ENCODE measurements at places on chromosomes 16 and 17.

DNA sequence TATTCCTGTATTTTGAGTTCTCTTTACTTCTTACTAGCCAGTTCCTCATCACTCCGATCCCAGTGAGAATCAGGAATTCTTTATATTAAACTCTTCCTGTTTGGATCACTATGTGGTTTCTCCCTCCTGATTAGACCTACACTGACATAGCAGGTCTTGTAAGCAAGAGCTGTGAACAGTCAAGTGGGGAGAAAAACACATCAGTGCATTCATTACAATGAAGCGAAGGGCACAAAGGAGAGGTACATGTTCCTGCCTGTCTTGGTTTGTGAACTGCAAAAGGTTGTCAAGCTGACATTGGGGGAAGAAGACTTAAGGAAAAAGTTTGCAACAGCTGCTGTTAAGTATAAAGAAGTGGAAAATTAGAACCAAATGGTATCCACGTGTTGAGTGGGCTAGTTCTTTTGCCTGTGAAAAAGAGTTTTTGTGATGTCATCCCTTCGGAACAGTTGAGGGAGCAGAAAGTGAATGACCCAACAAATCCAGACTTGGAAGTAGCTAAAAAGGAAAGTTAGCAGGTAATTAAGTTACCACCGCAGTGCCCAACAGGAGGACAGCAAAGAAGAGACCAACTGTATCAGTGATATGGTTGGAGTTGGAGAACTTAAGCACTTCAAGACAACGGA, 23.0 kb upstream of the TRIM25 start:
- no peaks in the 10 kb centered on the region for H3K27me3 ChIP-seq
- H3K4me3 ChIP-seq = no peak overlapping the region
- peaks cover 63% of the 10 kb centered on the region for H3K36me3 ChIP-seq
- no peak for DNase-seq
- peaks cover 9% of the 10 kb centered on the region for H3K4me1 ChIP-seq

- DNase-seq = no peak
- no peak overlapping the region for H3K27ac ChIP-seq
- H3K27me3 ChIP-seq = no peaks in the 10 kb centered on the region
- H3K4me3 ChIP-seq = no peak overlapping the region
- H3K36me3 ChIP-seq = no peaks in the 10 kb centered on the region
These were observed 6.0 kb upstream of the KRT38 start for GRCh38 chr17:41446806-41447205.

GRCh38 chr17:56595831-56596690, 2.6 kb downstream of the NOG start:
- no peaks in the 10 kb centered on the region for H3K4me1 ChIP-seq
- no peak for DNase-seq
- H3K36me3 ChIP-seq = no peaks in the 10 kb centered on the region
- H3K27ac ChIP-seq = peak overlapping the region; percentile 83
- H3K27me3 ChIP-seq = peaks cover 21% of the 10 kb centered on the region
- H3K4me3 ChIP-seq = peak overlapping the region; percentile 11

DNA sequence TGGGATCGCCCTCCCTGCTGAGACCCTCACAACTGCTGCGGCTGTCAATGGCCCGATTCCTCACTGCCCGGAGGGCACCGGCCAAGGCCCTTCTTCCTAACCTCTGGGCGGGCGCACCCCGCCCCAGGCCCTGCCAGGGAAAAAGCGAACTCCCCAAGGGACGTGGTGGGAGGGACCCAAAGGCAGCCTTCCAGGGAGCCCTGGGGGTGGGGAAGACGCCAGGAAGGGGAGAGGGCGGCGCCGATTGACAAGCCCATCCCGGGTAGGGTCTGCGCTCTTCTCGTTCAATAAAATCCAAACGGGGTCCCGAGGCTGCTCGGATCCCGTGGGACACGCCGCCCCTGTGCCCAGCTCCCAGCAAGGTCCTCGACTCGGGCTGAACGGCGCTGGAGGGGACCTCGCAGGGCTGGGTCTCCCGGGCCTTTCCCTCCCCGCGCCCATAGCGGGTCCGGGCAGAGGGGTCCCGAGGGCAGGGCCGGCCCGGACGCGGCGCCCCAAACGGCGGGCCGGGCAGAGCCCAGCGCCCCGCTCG, 416 bp downstream of the KIFC3 start:
- H3K27ac ChIP-seq = peak overlapping the region; percentile 87
- peak overlapping the region; percentile 79 for H3K4me3 ChIP-seq
- H3K27me3 ChIP-seq = no peaks in the 10 kb centered on the region
- H3K36me3 ChIP-seq = peaks cover 9% of the 10 kb centered on the region
- no peak for DNase-seq

DNA sequence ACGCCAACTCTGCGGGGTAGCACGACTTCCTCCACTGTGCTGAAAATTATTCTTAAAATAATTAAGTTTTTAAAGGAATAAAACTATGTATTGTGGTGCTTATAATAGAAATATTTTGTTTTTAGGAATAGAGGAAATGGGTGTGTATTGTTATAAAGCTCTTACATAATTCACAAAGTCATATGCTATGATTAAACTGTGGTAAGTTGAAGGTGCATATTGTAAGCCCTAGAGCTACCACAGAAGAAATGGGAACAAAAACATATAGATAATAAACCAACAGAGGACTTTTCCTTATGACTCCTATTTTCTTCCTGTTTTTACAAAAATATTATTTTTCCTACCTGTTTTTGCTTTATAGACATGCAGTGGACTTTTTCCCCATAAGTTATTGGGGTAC, 4.3 kb upstream of the SLFN11 start:
- DNase-seq = no peak
- H3K27ac ChIP-seq = no peak overlapping the region
- no peak overlapping the region for H3K4me3 ChIP-seq
- H3K27me3 ChIP-seq = peaks cover 45% of the 10 kb centered on the region
- no peaks in the 10 kb centered on the region for H3K36me3 ChIP-seq

GRCh38 chr17:31750578-31750977, 108.5 kb downstream of the COPRS start:
- H3K4me3 ChIP-seq = no peak overlapping the region
- no peaks in the 10 kb centered on the region for H3K4me1 ChIP-seq
- DNase-seq = no peak
- H3K36me3 ChIP-seq = no peaks in the 10 kb centered on the region

DNA sequence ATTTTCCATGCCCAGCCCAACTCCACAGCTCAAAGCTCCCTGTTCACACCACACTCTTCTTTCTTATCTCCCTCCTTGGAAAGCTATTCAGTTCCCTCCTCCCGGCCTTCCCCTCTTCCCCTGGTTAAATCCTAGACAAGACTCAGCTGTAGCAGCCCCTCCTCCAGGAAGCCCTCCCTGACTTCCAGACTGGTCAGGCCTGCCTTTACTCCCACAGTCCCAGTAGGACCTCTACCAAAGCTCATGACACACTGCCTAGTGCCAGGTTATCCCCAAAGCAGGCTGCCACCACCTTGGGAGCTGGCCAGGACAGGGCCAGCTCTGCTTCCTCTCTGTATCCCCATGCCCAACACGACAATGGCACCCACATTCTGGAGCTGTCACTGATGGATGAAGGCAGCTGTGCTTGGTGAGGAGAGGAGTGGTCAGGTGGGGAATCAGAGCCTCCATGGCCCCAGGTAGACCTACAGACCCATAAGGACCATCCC, 50.0 kb downstream of the BEAN1 start:
- H3K27ac ChIP-seq = no peak overlapping the region
- H3K4me1 ChIP-seq = peaks cover 20% of the 10 kb centered on the region

- peaks cover 5% of the 10 kb centered on the region for H3K4me1 ChIP-seq
- DNase-seq = no peak
- no peak overlapping the region for H3K4me3 ChIP-seq
- H3K27ac ChIP-seq = no peak overlapping the region
- no peaks in the 10 kb centered on the region for H3K36me3 ChIP-seq
These were observed 32.3 kb upstream of the ZC3H18 start for GRCh38 chr16:88537859-88538258.

DNA sequence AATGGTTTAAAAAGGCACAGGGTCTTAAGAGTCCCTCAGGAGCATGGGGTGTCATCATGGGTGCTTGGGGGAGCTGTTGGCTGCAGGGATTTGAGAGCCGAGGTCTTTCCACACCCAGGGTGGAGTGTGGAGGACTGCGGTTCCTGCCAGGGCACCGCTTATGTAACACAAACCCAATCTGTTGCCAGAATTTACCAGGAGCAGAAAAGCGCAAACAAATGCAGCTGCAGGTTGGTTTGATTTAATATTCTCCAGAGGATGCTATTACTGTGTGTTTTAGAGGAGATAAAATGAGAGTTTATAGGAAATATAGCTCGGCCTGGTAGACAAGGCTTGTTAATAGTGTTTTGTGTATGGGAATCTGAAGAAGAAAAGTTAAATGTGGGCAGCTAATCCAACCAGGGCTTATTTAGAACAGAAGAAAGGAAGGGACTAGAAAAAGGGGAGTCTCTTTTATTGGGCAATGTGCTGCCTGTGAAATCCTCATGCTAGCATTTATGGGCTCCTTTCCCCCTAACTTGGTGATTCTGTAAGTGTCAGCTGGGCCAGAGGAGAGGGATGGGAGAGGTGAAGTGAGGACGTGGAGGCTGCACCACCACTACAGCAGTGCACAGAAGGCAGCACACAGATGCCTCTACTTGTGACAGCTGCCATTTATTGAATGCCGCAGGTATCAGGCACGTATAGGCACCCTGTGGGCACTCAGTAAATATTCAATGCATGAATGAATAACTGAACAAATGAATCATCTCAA, 174.7 kb downstream of the KATNIP start:
- no peak overlapping the region for H3K4me3 ChIP-seq
- no peaks in the 10 kb centered on the region for H3K27me3 ChIP-seq
- no peaks in the 10 kb centered on the region for H3K4me1 ChIP-seq
- H3K36me3 ChIP-seq = no peaks in the 10 kb centered on the region
- no peak overlapping the region for H3K27ac ChIP-seq
- DNase-seq = no peak

DNA sequence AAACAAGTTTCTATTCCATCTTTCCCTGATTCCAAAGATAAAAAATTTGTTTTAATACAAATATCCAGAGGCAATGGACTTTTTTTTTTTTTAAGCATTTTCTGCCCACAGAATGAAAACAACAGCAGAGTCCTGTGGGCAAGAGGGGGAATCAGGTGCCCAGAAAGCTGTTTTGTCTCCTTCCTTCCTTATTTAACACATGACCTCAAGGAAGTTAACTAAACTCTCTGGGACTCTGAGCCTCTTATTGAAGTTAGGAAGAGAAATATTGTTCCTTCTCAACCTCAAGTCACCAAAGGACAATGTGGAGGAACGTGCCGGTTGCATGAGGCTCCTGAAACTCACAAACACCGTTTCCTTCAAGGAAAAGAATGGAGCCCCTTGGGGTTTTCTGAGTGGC, 34.9 kb downstream of the LITAF start:
- peaks cover 90% of the 10 kb centered on the region for H3K36me3 ChIP-seq
- DNase-seq = no peak
- no peak overlapping the region for H3K27ac ChIP-seq
- no peak overlapping the region for H3K4me3 ChIP-seq
- no peaks in the 10 kb centered on the region for H3K27me3 ChIP-seq
- H3K4me1 ChIP-seq = no peaks in the 10 kb centered on the region

GRCh38 chr17:46942441-46943217, 19.7 kb downstream of the GOSR2 start:
- no peaks in the 10 kb centered on the region for H3K27me3 ChIP-seq
- no peak overlapping the region for H3K4me3 ChIP-seq
- H3K27ac ChIP-seq = no peak overlapping the region
- peaks cover 25% of the 10 kb centered on the region for H3K36me3 ChIP-seq
- H3K4me1 ChIP-seq = no peaks in the 10 kb centered on the region

DNA sequence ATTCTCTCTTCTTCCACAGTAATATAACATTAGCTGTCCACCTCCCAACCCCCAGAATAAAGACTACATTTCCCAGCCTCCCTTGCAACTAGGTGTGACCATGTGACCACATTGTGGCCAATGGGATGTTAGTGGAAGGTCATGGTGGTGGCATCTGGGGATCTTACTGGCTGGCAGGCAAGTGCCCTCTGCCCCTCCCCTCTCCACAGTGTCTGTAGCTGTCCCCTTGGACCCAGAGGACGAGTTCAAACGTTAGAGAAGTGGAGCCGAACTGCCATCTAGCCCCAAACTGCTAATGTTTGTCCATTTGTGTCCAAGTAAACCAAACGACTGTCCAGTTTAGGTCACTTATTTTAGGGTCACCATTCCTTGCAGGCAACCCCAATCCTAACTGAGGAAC, 26.6 kb upstream of the KCNG4 start:
- H3K4me1 ChIP-seq = no peaks in the 10 kb centered on the region
- H3K36me3 ChIP-seq = no peaks in the 10 kb centered on the region
- no peaks in the 10 kb centered on the region for H3K27me3 ChIP-seq
- H3K4me3 ChIP-seq = no peak overlapping the region

DNA sequence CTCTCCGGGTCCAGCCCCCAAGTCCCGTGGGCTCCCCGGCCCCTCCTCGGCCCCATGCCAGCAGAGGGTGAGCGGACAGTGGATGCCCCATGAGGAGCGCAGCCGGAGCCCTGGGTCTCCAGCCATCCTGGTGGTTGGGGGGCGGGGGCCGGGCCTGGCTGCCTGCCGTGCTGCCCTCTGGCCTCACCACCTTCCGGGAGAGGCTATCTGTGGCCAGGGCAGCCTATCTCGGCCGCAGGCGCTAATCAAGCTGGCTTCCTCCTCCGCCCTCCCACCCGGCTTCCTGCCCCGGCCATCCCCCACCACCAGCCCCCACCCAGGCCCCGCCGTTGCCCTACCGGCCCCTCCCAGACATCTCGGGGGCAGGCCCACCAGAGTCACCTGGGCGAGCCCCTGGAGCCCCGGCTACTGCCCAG, 46.8 kb downstream of the ZFPM1 start:
- no peak overlapping the region for H3K27ac ChIP-seq
- H3K4me1 ChIP-seq = no peaks in the 10 kb centered on the region
- no peaks in the 10 kb centered on the region for H3K27me3 ChIP-seq
- no peak overlapping the region for H3K4me3 ChIP-seq
- no peaks in the 10 kb centered on the region for H3K36me3 ChIP-seq

- H3K4me3 ChIP-seq = no peak overlapping the region
- H3K27ac ChIP-seq = no peak overlapping the region
- no peaks in the 10 kb centered on the region for H3K36me3 ChIP-seq
- DNase-seq = no peak
- no peaks in the 10 kb centered on the region for H3K27me3 ChIP-seq
- no peaks in the 10 kb centered on the region for H3K4me1 ChIP-seq
These were observed 3.2 kb downstream of the DNAH17 start for GRCh38 chr17:78573955-78574354.

- H3K4me1 ChIP-seq = no peaks in the 10 kb centered on the region
- peaks cover 47% of the 10 kb centered on the region for H3K27me3 ChIP-seq
- no peak overlapping the region for H3K27ac ChIP-seq
These were observed 4.5 kb downstream of the GSG1L start for GRCh38 chr16:28058839-28059589.

- DNase-seq = no peak
- peaks cover 33% of the 10 kb centered on the region for H3K4me1 ChIP-seq
- no peak overlapping the region for H3K4me3 ChIP-seq
- H3K27ac ChIP-seq = no peak overlapping the region
- peaks cover 6% of the 10 kb centered on the region for H3K36me3 ChIP-seq
These were observed 20.2 kb downstream of the ZNRF1 start for GRCh38 chr16:75019007-75019406.
